Neural crest cell (in vitro differentiated cells): ENCODE measurements at places on chromosomes 11 and 22.

- DNase-seq = no peak
Observed at GRCh38 chr11:16727806-16728205, 10.6 kb upstream of the C11orf58 start.

DNA sequence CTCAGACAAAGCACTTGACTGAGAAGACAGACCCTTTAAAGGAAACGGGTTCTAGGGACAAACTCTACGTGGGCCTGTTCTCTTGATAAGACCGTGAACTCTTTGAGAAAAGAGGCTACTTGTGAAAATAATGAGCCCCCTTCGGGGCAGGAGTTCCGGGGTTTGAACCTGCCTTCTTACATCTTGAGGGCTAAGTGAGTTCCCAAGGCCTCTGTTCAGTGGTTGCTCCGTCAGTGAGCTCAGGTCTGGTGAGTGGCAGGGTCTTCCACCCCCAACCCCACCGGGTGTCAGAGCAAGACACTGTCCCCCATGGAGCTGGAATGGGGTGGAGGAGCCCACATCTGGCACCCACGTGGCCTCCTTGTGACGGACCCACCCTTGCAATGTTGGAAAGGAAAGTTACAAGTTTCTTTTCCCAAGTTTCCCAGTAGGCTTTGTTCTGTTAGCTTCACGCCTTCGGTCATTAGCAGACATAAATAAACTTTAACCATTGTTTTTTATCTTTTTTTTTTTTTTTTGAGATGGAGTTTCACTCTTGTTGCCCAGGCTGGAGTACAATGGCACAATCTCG, 6.3 kb upstream of the SAMM50 start:
- no peak for DNase-seq

- DNase-seq = no peak
Observed at GRCh38 chr11:134170919-134171281, 52.9 kb downstream of the NCAPD3 start.

DNA sequence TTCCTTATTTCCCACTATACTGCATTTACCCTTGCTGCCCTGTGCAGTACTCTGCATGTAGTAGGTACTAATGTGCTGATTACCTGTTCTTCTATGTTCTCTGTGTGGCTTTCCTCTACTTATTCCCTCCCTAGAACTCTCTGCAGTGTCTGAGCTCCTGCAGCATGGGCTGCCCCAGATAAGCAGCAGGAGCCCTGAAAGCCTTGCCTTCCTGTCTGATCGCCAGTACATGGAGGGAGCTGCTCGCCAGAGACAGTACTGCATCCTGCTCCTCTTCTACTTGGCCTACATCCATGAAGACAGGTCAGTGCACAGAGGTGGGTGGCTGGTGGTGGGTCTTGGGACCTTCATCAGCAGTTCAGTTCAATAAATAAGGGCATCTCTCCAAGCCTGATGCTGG, 42.2 kb upstream of the CCDC134 start:
- DNase-seq = no peak

DNA sequence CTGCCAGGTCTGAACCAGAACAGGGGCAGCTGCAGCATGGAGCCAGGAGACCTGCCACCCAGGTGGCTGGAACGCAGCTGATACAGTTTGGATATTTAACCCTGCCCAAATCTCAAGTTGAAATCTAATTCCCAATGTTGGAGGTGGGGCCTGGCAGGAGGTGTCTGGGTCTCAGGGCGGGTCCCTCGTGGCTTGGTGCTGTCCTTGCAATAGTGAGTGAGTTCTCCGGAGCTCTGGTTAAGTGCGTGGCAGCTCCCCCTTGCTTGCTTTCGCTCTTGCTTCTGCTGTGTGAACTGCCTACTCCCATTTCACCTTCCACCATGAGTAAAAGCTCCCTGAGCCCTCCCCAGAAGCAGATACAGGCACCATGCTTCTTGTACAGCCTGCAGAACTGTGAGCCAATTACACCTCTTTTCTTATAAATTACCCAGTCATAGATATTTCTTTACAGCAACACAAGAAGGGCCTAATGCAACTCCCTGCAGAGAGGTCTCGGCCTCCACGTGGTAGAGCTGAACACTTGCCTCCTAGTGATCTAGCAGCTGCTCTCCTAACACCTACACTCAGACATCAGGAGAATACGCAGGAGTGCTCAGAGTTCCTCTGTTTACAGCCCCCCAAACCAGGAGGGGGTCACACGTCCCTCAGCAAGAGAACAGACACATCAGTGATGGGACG, 203.7 kb downstream of the CTTN start:
- DNase-seq = no peak

DNA sequence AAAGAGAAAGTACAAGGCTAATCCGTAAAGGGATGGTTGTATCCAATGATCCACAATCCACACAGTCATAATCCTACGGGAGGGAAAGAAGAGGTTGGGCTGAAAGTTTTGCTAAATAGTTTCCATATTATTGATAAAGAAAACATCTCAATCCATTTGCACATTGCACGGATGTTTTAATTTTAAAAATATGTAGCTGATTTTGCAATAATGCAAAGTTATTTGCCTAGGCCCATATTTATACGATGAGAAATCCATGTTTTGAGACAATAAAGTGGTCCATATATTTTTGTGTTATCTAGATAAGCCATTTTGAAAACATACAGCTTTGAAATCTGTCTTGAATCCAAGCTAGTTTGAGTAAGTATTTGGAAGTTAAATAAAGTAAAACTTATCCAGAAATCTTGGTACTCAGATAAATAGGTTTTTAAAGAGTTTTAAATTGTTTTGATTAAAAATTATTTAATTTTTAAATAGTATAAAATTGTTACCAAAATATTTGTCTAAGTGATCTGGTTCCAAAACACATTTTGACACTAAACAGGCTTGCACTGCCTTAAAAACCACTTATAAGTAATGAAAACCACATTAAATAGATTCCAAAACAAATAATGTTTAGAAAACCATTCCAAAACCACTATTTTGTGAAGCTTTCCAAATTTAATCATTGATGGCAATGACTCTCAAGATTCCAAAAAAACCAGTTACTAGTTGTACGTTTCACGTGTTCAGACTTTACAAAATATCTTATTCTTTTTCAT, 38.2 kb upstream of the PAMR1 start:
- DNase-seq = no peak

DNA sequence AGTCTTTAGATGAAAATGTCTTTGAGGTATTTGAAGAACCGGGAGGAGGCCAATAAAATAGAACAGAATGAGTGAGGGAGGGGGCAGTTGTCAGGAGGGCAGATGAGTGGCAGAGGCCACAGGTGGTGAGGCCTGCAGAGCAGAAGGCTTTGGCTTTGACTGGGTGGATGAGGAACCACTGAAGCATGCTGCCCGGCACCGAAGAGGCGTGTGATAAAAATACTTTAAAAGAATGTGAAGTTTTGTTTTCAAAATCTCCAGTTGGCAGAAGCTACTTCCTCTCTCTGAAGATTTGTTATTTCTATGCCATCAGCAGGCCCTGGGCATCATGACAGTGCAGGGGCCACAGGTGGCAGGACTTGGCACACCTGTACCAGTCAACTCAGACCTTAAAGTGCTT, 6.3 kb downstream of the MS4A12 start:
- no peak for DNase-seq

DNA sequence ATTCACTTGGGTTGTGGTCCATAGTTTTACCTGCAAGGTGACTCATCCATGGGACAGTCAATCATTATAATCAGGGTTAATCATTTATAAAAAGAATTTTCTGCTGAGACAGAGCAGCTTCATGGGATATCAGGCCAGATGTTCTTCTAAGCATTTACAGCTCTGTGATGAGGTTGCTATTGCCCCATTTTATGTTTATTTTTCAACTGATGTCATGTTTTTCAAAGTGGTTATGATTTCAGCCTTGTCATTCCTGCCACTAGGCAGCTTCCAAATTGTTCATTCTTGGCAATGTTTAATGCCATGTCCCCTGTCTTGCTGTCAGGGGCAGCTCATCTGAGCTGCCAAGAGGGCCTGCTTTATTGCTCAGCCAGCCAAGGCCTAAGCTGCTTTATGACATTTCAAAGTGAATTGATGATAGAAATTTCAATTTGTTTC, 35.9 kb upstream of the ZBED5 start:
- no peak for DNase-seq

DNA sequence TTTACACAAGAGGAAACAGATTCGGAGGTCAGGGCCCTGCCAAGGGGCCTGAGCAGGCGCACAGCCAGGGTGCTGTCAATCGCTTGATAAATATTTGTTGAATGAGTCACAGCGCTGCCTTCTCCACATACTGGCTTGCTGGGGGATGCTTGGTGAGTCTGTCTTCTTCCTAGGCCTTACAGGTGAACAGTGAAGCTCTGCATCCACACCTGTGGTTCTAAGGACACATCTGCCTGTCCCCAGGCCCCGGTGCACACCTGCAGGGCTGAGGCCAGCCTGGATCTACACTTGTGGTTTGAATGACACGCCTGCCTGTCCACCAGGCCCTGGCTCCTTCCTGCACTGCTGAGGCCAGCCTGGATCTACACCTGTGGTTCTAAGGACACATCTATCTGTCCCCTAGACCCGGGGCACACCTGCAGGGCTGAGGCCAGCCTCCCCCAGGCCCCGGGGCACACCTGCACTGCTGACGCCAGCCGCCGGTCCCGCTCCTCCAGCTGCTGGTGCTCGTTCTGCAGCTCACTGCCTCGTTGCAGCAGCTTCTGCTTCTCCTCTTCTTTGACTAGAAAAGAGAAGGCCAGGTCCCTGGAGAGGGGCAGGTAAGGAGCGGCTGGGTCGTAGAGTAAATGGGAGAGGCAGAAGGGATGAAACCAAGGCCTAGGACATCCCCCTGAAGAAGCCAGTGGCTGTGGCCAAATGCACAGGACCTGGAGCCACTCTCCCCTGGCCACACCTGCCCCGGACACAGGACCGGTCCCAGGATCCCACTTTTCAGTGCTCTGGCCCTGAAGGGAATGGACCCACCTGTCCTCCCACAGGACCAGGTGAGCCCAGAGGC, 124.6 kb downstream of the PHF21B start:
- no peak for DNase-seq

GRCh38 chr22:41576877-41577276, 12.8 kb downstream of the PMM1 start:
- DNase-seq = peak; percentile 48

DNA sequence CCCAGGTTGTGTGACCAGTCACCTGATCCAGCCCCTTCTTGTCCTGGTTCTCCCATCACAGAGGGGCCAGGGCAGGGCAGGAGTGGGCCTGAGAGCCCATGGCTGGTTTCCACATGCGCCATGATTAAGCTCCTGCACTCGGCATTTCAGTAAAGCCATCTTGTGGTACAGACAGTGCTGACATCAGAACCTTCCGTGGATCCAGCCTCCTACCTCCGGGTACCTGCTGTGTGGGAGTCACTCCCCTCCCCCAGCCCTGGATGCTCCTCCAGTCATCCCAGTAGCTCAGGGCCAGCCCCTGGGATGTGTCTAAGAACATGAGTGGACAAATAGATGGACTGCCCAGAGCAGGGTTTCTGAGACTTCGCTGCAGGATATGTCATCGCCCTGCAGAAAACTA, 22.1 kb upstream of the MGAT3 start:
- DNase-seq = no peak

DNA sequence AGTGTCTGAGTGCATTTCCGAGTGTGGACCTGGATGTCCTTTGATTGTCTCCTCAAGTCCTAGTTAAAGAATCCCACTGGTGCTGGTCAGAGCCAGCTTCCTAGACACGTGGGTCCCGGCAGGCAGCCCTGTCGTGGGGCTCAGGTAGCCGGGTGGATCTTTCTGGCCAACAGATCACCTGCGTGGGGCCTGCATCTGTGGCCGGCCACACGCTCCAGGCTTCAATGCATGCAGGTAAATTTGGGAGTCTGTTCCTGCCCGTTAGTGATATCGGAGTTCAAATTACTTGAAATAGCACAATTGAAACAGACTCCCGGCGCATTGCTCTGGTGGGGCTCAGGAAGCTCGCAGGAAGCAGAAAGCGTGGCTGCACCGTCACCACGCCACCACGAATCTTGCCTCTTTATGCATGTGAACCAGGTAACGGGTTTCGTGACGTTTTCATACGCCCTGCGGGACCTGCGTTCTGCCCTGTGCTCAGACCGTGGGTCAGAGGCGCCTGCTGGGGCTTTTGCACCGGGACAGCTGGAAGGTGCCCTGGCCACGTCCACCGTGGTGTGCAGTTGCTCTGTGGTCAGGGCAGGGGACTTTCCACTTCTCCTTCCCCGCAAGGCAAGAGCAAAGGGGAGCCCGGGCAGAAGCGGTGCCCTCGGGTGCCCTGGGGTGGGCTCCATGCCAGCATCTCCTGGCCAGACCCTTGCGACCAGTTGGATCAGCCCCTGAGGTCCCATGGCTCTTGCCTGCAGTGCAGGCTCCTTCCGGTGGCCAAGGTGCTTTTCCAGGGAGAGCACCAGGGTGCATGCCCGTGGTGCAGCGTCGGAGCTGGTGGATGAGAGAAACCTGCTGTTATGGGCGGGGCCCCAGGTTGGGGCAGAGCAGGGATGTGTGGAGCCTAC, 803.5 kb downstream of the BRD1 start:
- DNase-seq = no peak

DNA sequence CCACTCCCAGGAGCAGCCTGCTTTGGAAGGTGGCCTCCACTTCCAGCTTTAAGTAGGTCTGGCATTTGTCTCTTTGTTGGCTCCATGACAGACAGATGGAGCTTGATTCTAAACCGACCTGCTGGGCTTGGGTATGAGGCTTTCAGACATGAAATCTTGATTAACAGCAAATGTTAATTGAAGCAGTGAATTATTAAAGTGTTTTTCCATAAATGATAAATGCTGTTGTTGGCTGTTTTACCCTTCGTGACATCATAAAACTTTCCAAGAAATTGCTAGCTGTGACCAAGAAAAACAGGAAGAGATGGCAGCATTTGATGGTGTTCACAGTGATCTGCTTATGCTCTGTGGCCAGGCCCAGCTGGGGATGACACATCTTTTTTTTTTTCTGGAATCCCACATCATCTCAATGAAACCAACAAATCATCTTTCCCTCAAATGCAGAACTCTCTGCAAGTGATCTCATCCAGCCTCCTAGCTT, 66.1 kb downstream of the RBMXL2 start:
- DNase-seq = no peak

DNA sequence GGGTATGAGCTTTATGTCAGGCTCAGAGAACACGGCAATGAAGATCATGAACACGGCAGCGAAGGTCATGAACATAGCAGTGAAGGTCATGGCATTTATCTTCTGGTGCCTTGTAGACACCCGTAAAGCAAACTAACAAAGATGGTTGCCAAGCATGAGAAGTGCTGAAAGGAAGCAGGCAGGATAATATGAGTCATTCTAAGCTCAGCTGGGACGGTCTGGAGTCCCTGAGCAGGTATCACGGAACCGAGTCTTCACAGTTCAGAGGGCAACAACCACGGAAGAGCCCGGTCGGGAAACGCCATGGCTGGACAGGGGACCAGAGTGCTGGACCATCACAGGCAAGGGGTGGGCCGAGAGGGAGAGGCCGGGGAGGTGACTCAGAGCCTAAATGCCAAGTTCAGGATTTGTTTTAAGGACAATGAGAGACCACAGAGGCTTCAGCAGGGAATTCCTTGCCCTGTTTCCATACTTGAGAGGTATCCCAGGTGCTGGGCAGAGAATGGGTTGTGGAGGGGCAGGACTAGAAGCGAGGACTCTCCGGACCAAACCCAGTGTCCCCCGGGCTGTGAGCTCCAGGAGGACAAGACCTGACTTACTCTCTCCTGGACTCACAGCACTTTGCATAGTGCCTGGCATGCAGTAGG, 13.1 kb upstream of the MS4A10 start:
- DNase-seq = no peak

GRCh38 chr11:4060182-4060923, 34.2 kb upstream of the RRM1 start:
- DNase-seq = no peak

GRCh38 chr22:20438678-20439492, 1.3 kb upstream of the SCARF2 start:
- DNase-seq = no peak
